Fibroblast of skin of right quadriceps (primary cell): ENCODE measurements at places on chromosomes 2 and 18.

- DNase-seq, result no peak
Observed at GRCh38 chr2:221264318-221264717, 307.8 kb downstream of the EPHA4 start.

GRCh38 chr2:240626531-240627300 lies 1.4 kb downstream of the GPR35 start:
- DNase-seq, result no peak

DNA sequence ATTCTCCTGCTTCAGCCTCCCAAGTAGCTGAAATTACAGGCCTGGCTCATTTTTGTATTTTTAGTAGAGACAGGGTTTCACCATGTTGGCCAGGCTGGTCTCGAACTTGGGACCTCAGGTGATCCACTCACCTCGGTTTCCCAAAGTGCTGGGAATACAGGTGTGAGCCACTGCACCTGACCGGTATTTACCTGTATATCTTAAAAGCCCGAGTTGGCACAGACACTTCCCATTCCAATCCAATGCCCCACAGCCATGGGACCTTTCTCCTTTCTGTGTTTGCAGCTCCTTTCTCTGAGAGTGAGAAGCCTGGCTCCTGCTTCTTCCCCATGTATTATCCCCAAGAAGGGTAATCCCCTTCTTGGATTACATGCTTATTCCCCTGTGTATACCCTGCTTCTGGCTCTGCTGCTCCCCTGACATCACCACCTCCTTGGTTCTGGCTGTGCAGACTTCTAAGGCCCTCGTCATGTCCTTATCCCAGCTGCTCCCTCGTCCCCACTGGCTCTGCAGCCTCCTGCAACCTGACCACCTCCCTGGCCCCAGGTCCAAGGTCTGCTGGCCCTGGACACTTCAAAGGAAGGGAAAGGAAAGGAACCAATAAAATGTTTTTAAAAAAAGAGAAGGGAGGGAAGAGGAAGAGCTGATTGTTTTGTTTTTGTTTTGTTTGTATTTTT lies 52.8 kb downstream of the INPP5D start:
- DNase-seq, result no peak

DNA sequence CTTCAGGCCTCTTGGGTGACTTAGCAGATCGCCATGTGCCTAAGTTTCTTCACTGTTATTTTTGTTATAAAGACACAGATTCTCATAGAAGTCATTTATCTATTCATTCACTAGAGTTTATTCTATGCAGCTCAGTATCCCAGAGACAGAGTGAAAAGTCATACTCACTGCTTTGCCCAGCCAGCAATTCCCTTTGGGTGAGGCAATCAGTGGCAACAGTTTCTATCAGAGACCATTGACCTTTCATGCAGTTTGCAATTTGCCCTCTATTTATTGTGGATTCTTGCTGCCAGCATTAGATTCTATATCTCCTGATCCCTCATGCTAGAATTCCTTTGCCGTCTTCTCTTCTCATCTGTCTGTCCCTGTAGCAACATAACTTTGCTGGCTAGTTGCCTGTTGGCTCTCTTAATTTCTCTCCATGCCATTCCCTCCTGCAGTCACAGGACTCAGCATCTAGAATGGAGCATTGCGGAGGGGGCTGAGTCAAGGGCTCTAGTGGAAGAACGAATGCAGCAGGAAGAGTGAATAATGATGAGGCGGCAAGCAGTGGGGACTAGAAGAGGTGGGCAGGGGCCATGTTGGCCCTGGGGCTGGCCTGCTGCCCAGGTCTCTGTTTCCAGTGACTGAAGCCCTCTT lies 12.2 kb downstream of the SLC9A4 start:
- DNase-seq, result no peak

DNA sequence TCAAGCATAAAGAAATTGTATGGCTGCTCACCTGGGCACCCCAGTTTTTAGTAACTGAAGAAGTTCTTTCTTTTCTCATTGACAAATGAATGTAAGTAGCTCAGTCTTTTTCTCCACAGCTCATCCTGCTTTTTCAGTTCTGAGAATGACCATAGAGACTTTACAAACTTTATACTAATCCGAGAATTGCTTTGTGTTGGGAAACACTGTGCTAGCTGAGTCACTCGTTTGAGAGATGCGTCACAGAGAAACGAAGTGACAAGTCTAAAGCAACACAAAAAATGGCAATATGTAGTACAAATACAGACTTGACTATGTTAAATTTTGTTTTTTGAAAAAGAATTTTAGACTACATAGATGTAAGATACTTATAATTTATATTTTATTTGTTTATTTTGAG lies 9.0 kb downstream of the LRRTM4 start:
- DNase-seq, result no peak

- DNase-seq, result peak; percentile 75
Observed at GRCh38 chr2:47058003-47058931, 96.8 kb downstream of the STPG4 start.

- DNase-seq, result no peak
Observed at GRCh38 chr18:61336766-61337165, 3.5 kb downstream of the CDH20 start.

DNA sequence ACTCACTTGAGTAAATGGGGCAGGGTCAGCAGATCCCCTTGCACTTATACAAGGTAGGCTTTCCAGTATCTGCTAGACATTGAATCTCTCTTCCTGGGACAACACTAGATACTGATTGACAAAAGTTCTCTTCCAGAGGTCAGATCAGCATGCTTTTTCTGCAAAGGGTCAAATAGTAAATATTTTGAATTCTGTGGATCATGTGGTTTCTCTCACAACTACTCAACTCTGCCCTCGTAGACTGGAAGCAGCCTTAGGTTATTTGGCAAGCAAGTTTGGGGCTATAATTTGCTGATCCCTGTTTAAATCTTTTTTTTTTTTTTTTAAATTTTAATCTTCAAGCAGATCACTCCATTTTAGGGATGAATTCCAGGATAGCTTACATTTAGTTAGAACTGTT lies 17.4 kb upstream of the NABP1 start:
- no peak for DNase-seq
